ENCODE measurements at places on chromosomes 2 and 18.

DNA sequence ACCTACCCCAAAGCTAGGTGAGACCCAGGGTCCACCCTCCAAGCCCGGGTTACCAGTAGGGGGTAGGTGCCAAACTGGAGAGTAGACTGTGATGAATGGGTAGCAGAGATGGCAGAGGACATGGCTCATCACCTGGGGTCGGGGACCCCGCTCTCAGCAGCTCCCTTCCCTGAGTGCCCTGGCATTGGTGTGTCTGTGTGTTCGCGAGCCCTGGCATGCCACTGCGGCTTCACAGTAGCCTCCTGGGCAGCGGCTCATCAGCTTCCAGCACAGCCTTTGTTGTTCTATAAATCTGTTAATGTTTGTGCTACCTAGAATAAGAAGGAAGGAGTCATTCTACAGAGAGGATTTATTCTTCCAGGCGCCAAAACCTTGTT, 62.6 kb upstream of the ALPP start:
- H3K36me3 ChIP-seq: no peaks in the 10 kb centered on the region
- DNase-seq: no peak
- no peak overlapping the region for H3K27ac ChIP-seq
- no peak overlapping the region for H3K4me3 ChIP-seq
- H3K27me3 ChIP-seq: no peaks in the 10 kb centered on the region
- H3K4me1 ChIP-seq: peaks cover 21% of the 10 kb centered on the region

GRCh38 chr18:2954869-2955645, 57.9 kb downstream of the LPIN2 start:
- H3K4me3 ChIP-seq: no peak overlapping the region
- H3K4me1 ChIP-seq: peaks cover 16% of the 10 kb centered on the region
- no peak for DNase-seq
- H3K36me3 ChIP-seq: peaks cover 9% of the 10 kb centered on the region

- DNase-seq: peak; percentile 68
- H3K4me1 ChIP-seq: peaks cover 66% of the 10 kb centered on the region
Observed at GRCh38 chr2:231672617-231673347, 35.5 kb upstream of the PTMA start.

GRCh38 chr2:158024288-158024898, 77.3 kb upstream of the UPP2 start:
- H3K27me3 ChIP-seq: no peaks in the 10 kb centered on the region
- H3K36me3 ChIP-seq: no peaks in the 10 kb centered on the region
- H3K4me3 ChIP-seq: no peak overlapping the region

DNA sequence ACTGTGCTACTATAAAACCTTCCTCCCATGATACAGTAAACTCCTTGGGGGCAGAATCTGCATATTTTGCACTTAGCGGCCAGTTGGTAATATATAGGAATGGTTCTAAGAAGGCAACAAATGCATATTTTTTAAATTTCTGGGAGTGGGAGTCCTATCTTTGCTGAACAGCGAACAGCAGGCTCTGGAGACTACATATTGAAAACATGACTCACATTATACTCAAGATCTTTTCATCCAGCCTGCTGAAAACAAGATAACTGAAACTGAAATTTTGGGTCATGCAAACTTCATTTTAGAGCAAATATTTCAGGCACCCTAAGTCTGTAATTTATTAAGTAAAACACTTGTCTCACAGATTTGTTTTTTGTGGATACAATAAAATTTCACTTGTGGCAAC, 122.2 kb downstream of the SATB2 start:
- no peaks in the 10 kb centered on the region for H3K27me3 ChIP-seq
- H3K4me3 ChIP-seq: no peak overlapping the region
- no peak overlapping the region for H3K27ac ChIP-seq
- DNase-seq: no peak
- no peaks in the 10 kb centered on the region for H3K36me3 ChIP-seq

- no peak for DNase-seq
- no peak overlapping the region for H3K27ac ChIP-seq
- peaks cover 17% of the 10 kb centered on the region for H3K4me1 ChIP-seq
- peaks cover 4% of the 10 kb centered on the region for H3K36me3 ChIP-seq
- no peak overlapping the region for H3K4me3 ChIP-seq
Observed at GRCh38 chr2:86068136-86068588, 37.5 kb downstream of the POLR1A start.

DNA sequence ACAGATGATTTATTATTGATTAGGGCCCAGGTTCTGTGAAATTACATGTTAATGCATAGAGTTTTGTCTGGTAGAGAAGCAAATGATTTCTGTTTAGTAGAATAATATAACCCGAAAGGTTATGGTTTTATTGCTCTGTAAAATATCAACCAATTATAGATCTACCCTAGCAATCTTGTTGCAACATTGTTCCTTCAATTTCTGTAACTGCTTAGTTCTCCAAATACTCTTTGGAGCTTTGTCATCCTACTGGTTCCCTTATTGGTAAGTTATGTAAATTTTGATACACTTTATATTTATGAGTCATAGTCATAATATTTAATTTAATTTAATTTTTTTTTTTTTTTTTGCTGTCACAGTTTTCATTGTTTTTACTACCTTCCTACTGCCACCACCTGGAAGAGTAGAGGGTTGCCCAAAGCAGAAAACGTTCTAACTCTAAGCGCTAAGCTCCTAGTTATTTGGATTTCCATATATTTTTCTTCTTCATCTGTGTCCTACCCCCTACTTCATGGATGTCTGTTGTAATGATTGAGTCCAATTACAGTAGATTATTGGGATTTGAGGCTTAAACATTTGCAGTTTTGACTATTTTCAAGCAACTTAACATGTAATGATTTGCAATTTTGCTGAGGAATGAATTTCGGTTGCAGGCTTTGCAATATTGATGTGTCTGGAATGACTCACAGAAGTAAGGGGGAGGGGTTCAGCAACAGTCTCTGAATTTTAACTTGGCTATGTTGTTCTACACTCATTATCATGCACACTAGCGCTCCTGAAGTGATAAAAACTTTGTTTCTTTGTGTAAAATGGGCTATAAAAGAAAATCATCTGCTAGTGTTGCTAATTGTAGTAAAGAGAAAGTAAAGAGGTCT, 51.1 kb downstream of the NABP1 start:
- no peaks in the 10 kb centered on the region for H3K4me1 ChIP-seq
- DNase-seq: no peak
- H3K27me3 ChIP-seq: no peaks in the 10 kb centered on the region
- H3K27ac ChIP-seq: no peak overlapping the region
- no peak overlapping the region for H3K4me3 ChIP-seq

DNA sequence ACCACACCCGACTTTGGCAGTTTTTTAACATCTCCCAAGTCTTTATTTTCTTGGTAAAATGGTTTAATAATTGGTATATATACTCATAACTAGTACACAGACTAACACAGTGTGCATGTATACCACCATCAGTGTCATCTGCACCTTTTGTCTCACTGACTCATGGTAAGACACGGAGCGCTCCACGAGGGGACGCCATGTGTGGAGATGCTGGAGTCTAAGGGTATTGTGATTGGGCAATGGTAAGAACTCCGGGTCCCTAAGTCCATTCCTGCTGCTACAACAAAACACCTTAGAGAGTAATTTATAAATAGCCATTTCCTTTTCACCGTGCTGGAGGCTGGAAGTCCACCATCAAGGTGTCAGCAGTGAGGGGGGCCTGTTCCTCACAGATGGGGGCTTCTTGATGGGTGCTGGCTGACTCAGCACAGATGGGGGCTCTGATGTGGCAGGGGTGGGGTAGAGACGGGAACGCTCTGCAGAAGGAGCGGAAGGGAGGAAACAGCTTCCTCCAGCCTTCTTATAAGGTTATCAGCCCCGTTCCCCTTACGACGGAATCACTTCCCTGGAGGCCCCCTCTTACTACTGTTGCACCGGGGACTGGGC, 42.0 kb upstream of the EDAR start:
- no peaks in the 10 kb centered on the region for H3K27me3 ChIP-seq
- no peaks in the 10 kb centered on the region for H3K36me3 ChIP-seq
- H3K27ac ChIP-seq: no peak overlapping the region
- H3K4me1 ChIP-seq: peaks cover 11% of the 10 kb centered on the region
- no peak overlapping the region for H3K4me3 ChIP-seq
- DNase-seq: no peak

GRCh38 chr18:8458546-8459215, 150.6 kb upstream of the RAB12 start:
- H3K4me3 ChIP-seq: no peak overlapping the region
- H3K4me1 ChIP-seq: no peaks in the 10 kb centered on the region

DNA sequence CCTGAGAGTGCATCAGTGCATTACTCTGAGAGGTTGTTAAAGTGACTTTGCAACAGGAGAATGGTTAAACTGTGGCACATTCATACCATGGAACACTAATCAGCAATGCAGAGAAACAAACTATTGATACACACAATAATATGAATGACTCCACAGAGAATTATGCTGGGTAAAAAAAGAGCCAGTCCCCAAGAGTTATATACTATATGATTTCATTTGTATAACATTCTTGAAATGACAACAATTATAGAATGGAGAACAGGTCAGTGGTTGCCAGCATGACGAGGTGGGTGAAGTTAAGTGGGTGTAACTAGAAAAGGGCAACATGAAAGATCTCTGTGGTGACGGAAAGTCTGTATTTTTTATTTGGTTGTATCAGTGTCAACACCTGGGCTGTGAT, 3.0 kb upstream of the NT5C1B start:
- H3K4me1 ChIP-seq: no peaks in the 10 kb centered on the region
- H3K36me3 ChIP-seq: no peaks in the 10 kb centered on the region
- no peak overlapping the region for H3K4me3 ChIP-seq
- no peak overlapping the region for H3K27ac ChIP-seq
- no peak for DNase-seq
- no peaks in the 10 kb centered on the region for H3K27me3 ChIP-seq

DNA sequence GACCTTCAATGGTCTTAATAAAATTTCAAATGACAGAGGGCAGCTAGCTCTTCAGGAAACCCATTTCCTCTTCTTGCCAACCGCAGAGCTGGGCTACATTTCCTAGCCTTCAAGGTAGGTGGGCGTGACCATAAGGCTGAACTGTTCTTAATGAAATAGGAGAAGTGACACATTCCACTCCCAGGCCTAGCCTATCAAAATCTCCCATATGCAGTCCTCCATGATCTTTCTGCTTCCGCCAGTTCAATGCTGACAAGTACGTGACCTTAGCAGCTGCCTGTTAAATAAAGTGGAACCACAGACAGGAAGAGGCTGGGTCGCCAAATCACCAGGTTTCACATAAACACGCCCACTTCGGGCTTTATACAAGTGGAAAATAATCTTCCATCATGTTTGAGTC, 13.2 kb downstream of the SERPINE2 start:
- H3K36me3 ChIP-seq: no peaks in the 10 kb centered on the region
- H3K4me3 ChIP-seq: no peak overlapping the region
- no peaks in the 10 kb centered on the region for H3K27me3 ChIP-seq
- no peak overlapping the region for H3K27ac ChIP-seq
- no peaks in the 10 kb centered on the region for H3K4me1 ChIP-seq

GRCh38 chr2:114040826-114041225, 150.9 kb downstream of the ACTR3 start:
- H3K4me3 ChIP-seq: no peak overlapping the region
- no peak for DNase-seq
- H3K4me1 ChIP-seq: no peaks in the 10 kb centered on the region
- H3K27me3 ChIP-seq: no peaks in the 10 kb centered on the region
- H3K36me3 ChIP-seq: no peaks in the 10 kb centered on the region

GRCh38 chr2:120590841-120591240, 144.8 kb upstream of the GLI2 start:
- no peak overlapping the region for H3K4me3 ChIP-seq
- H3K4me1 ChIP-seq: peaks cover 9% of the 10 kb centered on the region
- no peak overlapping the region for H3K27ac ChIP-seq
- no peak for DNase-seq
- H3K27me3 ChIP-seq: peaks cover 23% of the 10 kb centered on the region
- H3K36me3 ChIP-seq: no peaks in the 10 kb centered on the region

GRCh38 chr2:233363744-233364235, 9.5 kb downstream of the DGKD start:
- H3K36me3 ChIP-seq: peaks cover 9% of the 10 kb centered on the region
- no peak for DNase-seq
- H3K27me3 ChIP-seq: no peaks in the 10 kb centered on the region
- H3K27ac ChIP-seq: no peak overlapping the region
- H3K4me3 ChIP-seq: no peak overlapping the region

GRCh38 chr18:26051843-26052242, 38.6 kb downstream of the SS18 start:
- no peak overlapping the region for H3K4me3 ChIP-seq
- H3K4me1 ChIP-seq: peaks cover 9% of the 10 kb centered on the region
- no peaks in the 10 kb centered on the region for H3K27me3 ChIP-seq
- peaks cover 89% of the 10 kb centered on the region for H3K36me3 ChIP-seq

DNA sequence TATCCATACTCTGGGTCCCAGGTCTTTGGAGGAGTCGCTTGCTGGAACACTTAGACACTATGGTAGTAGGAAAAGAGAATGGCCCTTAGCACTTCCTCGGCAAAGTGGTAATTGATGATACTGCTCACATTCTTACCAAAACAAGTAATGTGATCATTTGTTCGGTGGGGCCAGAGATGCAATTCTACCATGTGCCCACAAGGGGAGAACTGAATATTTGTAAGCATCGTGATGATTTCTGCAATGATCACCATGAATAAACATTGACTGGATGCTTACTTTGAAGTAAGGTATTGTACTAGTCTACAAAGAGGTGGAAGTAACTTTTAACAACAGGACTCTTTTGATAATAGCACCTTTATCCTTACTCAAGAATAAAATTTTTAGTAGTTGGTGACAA, 109.7 kb downstream of the CD8B2 start:
- no peak overlapping the region for H3K4me3 ChIP-seq
- no peaks in the 10 kb centered on the region for H3K36me3 ChIP-seq
- H3K27ac ChIP-seq: no peak overlapping the region
- peaks cover 4% of the 10 kb centered on the region for H3K27me3 ChIP-seq

- DNase-seq: no peak
- peaks cover 100% of the 10 kb centered on the region for H3K36me3 ChIP-seq
- no peaks in the 10 kb centered on the region for H3K4me1 ChIP-seq
- no peak overlapping the region for H3K27ac ChIP-seq
- no peaks in the 10 kb centered on the region for H3K27me3 ChIP-seq
- H3K4me3 ChIP-seq: no peak overlapping the region
Observed at GRCh38 chr18:9550429-9550828, 63.9 kb downstream of the PPP4R1 start.

DNA sequence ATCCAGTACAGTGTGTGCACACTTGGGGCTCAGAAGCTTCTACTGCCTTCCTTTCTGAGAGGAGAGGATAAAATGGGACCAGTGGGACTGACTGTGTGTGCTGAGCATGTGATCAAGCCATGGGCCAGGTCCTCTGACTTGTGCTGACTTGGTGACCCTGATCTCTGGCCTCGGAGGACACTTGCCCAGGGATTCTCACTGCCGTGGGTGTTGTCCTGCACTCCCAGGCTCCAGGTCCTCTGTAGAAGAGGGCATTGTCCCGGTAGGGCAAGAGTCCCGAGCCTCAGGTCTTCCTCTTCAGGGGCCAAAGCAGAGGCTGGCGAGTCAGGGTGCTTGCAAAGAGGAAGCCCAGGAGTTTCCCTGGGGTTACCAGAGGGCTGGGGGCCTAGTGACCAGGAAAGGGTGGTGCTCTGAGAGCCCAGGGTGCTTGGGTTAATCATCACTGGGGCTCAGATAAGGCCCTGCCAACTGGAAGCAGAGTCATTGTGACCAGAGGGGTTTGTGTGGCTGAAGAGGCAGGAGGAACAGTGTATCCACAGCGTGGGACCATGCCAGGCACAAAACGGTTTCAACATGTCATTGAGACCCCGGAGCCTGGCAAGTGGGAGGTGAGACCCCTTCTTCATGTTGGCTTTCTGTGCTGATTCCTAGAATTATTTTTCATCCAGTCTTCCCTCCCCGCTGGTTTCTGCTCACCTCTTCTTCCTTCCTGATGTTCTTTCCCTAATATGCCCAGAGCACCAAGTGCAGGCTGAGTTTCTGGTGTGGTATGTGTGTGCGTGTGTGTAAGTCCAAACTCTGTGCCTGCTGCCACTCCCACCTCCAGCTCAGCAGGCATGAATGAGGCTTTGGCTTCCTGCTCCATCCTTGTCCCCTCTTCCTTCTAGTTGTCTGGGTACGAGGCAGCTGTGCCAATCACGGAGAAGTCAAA, at the start of gene GCKR:
Gene GCKR (plus strand): TSS at position 483 of the 931 bp plus-strand sequence. CDS start 66 bp downstream, at position 549.
- no peaks in the 10 kb centered on the region for H3K36me3 ChIP-seq
- H3K4me3 ChIP-seq: no peak within 1 kb of the TSS
- peaks cover 8% of the 10 kb centered on the region for H3K27me3 ChIP-seq
- no peak for DNase-seq
- no peaks in the 10 kb centered on the region for H3K4me1 ChIP-seq
